NCI-H2107 (cell line): ENCODE measurements at places on chromosomes 3 and 15.

- DNase-seq = no peak
Observed at GRCh38 chr15:90512981-90513380, 16.7 kb upstream of the CRTC3 start.

DNA sequence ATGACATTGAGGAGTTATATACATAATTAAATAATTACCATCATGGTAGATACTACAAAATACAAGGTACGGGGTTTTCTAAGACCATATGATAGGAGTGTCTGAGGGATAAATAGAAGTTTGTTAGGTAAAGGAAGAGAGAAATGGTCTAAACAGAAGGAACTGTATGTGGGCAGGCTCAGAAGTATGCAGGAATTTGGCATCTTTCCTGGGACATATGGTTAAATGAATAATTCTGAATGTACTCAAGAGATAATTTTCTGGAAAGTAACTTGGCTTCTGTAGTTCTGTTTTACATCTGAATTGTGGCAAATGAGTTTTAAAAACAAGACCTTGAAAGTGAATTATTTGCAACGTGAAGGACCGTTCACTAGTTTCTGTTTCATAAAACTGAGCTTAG lies 17.5 kb downstream of the LMCD1 start:
- no peak for DNase-seq

DNA sequence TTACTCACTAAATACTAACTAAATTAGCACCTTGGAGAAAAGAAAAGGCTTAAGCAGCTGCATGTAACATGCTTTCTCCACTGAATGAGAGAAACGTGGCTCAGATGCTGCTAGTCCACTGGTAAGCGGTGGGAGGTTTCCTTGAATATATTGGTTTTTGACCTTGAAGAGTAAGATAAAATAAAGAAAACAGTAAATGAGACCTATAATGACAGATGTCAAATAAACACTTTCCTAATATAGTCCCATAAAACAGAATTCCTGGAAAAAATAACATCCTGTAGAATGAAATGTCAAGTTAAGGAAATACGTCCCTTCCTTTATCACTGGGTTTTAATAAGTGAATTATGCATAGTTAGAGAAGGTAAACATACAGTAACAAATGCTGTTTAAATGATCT lies 215.0 kb downstream of the DPH6 start:
- no peak for DNase-seq

- no peak for DNase-seq
Observed at GRCh38 chr3:32147509-32147908, 41.1 kb downstream of the GPD1L start.

GRCh38 chr15:98935736-98936135 lies 71.9 kb downstream of the PGPEP1L start:
- no peak for DNase-seq

- DNase-seq = no peak
Observed at GRCh38 chr3:195893516-195893915, 14.8 kb downstream of the TNK2 start.

DNA sequence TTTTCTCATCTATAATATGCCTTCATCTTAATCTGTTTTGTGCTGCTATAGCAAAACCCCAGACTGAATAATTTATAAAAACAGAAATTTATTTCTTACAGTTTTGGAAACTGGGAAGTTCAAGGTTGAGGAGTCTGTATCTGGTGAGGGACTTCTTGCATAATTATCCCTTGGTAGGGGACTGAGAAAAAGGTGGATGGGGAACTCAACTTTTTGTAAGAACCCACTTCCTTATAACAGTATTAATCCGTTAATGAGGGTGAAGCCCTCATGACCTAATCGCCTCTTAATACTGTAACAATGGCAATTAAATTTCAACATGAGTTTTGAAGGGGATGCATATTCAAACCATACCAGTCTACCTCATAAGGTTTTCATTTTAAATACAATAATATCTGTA lies 17.4 kb upstream of the MYH15 start:
- DNase-seq = no peak

DNA sequence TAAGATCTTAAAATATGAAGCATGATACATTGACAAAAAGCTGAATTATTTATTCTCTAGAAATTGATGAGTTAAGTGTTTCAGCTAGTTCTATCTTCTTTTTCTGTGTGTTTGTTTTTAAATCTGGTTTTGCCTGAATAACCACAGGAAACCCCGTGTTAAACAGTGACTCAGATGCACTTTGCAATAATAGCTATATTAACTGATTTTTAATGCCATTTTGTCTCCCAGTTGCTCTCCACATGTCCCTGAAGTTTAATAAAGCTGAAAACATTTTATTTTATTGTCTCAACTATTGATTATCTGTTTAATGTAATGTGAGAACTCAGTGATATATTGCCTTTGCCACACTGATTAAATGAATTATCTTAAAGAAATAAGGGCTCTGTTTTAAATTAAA lies 42.8 kb upstream of the ROBO1 start:
- DNase-seq = no peak

GRCh38 chr15:97683831-97684230 lies 276.7 kb upstream of the ARRDC4 start:
- no peak for DNase-seq

- DNase-seq = no peak
Observed at GRCh38 chr15:83380059-83380458, 67.1 kb upstream of the SH3GL3 start.

GRCh38 chr3:184651904-184652303 lies 60.0 kb downstream of the MAGEF1 start:
- no peak for DNase-seq

DNA sequence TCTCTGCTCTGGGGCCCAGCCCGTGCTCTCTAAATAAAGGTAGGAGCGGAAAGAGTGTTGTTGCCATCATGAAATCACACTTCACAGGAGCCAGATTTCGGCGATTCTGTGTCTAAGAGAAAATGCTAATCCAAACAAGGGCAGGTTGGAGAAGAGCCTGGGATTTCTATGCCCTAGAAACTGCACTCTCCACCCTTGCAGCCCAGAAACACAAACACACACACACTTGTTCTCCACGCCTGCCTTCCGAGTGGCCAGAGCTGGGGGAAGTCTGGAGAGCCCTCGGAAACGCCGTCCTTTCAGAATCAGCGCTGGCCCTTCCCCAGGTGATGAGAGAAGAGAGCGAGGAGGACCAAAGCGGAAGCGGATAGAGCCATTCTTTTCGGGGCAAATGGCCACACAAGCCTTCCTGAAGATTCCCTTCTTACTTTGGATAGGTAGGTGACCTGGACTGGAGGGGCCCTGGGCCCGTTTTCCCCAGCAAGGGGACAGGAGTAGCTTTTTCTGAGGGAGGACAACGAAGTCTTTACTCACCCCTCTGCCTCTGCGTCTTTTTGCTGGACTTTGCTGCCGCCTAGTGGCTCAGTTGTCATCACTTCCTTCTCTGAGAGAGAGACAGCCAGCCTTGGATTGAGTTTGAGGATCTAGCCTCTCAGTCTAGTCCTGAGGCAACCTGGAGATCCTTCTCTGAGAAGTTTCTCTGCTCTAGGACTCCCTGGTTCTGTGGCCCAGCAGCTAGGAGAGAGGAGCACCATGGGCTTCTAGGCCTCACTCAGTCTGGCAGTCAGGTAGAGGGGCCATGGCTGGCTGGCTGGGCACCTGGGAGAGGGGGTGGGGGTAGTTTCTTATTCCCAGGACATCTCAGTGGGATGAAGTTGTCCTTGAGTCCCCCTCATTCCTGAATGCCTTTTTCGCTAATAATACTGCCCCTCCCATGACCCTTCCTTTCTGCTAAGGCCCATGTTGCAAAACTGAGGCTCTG lies 37.7 kb downstream of the SENP8 start:
- DNase-seq = peak; percentile 13

- DNase-seq = no peak
Observed at GRCh38 chr15:89837134-89837829, 22.6 kb upstream of the ANPEP start.
